ENCODE measurements at places on chromosomes 1 and 21.

- H3K27me3 ChIP-seq, result no peaks in the 10 kb centered on the region
- H3K27ac ChIP-seq, result no peak overlapping the region
- H3K36me3 ChIP-seq, result no peaks in the 10 kb centered on the region
- H3K4me3 ChIP-seq, result no peak overlapping the region
- no peak for DNase-seq
Measured at GRCh38 chr1:15195420-15196052, 42.0 kb downstream of the TMEM51 start.

- H3K27ac ChIP-seq, result no peak overlapping the region
- H3K36me3 ChIP-seq, result peaks cover 5% of the 10 kb centered on the region
- H3K27me3 ChIP-seq, result no peaks in the 10 kb centered on the region
- H3K4me1 ChIP-seq, result peaks cover 47% of the 10 kb centered on the region
- H3K4me3 ChIP-seq, result no peak overlapping the region
Measured at GRCh38 chr1:1305300-1306069, 2.2 kb downstream of the ACAP3 start.

DNA sequence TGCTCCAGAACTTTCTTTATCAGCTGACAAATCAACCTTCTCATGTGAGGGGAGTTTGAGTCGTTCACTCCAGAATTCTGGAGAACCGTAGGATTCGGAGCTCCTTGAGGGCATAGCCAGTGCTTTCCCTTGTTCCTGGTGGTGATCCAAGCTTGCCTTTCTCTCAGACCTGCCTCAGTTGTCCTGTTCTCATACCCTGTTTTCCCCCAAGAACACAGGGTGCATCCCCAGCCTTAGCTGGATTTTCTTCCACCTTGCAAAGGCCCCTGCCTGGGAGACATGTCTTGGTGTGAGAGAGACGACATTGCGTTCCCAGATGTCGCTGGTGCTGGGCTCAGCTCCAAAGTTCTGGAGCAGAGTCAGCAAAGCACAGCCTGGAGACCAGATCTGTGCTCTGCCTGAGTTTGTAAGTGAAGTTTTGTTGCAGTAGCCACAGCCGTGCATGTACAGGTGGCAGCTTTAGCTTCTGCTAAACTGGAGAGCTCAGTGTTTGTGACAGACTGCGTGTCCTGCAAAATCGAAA lies 40.0 kb downstream of the ABCG1 start:
- H3K36me3 ChIP-seq, result no peaks in the 10 kb centered on the region
- DNase-seq, result no peak
- H3K4me1 ChIP-seq, result peaks cover 29% of the 10 kb centered on the region
- H3K27ac ChIP-seq, result no peak overlapping the region
- H3K4me3 ChIP-seq, result no peak overlapping the region
- H3K27me3 ChIP-seq, result no peaks in the 10 kb centered on the region

DNA sequence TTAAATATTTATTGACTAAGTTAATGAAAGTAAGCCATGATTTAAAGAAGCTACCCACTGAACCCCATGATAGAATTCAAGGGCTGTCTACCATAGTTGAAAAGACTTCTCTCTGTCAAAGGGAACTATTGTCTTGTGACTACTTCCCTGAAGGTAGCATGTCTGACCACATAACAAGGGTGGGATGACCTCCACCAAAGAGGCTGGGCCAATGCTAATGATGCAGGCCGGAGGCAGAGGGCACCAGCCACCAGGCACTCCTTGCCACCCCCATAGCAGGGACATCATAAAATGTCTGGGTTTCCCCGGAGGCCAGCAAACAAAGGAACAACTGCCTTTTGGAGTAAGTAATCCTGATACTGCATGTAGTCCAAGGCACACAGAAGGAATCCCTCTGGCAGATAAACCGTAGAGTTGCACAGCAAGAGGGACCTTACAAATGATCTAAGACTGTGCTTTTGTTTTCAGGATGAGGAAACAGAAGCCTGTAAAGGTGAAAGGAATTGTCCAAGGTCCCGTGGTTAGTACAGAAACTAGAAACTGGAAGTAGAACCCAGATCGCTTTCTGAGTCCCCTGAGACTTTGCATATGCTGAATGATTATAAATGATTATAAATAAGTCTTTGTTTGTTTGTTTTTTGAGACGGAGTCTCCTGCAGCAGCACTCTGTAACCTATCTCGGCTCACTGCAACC lies 33.5 kb upstream of the ITPKB start:
- no peak for DNase-seq
- no peaks in the 10 kb centered on the region for H3K27me3 ChIP-seq
- H3K4me3 ChIP-seq, result no peak overlapping the region
- no peaks in the 10 kb centered on the region for H3K36me3 ChIP-seq
- H3K4me1 ChIP-seq, result peaks cover 3% of the 10 kb centered on the region

DNA sequence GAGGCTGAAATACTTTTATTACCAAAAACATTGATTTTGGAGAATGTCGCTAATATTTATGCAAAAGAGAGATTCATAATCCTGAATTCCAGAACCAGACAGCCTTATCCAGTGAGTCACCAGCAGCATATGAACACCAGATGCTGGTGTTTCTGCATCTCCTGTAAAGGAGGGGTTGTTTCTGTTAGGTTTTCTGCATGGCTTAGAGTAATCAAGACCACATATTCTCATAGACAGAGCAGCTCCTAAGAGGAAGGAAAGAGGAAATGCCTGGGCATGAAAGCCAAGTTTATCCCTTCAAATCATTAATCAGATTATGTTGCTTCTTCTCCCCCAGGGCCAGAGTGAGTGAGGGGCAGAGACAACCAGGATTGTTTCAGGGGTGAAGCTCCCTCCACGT lies 86.2 kb downstream of the NGF start:
- no peak overlapping the region for H3K4me3 ChIP-seq
- no peaks in the 10 kb centered on the region for H3K27me3 ChIP-seq
- no peak overlapping the region for H3K27ac ChIP-seq
- no peaks in the 10 kb centered on the region for H3K4me1 ChIP-seq
- no peak for DNase-seq
- no peaks in the 10 kb centered on the region for H3K36me3 ChIP-seq

DNA sequence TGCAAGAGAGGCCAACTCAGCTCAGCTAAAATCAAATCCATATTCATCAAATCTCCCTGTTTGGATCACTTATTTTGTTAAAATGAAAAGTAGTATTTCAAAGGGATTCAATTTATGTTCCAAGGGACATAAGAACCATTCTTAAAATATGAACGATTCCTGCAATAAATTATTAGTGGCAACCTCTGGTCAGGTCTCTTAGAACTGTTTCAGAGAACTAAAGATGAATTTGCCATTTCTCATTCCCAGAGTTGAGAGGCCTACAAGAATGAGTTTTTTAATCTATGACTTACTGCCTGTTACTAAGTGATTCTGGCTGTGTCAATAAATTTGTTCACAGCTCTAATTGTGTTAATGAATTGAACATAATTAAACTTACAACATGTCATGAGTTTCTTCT lies 268.5 kb downstream of the SPATA17 start:
- no peaks in the 10 kb centered on the region for H3K4me1 ChIP-seq
- no peak overlapping the region for H3K4me3 ChIP-seq
- no peak overlapping the region for H3K27ac ChIP-seq
- no peaks in the 10 kb centered on the region for H3K36me3 ChIP-seq

DNA sequence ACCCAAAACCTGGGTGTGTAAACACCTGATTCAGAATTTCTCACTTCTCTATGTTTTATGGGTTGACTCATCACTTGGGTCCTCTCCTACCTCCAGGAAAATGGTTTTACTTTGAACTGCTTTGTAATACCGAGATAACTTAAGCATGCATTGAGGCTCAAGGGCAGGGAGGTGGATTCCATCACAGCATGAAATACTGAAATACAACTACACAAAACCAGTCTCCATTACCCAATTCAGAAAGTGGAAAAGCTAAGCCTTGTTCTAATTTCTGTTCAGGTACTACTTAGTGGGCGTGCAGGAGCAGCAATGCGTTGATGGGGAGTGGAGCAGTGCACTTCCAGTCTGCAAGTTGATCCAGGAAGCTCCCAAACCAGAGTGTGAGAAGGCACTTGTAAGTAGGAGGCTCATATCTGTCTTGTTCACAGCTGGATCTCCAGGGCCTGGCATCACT lies 6.1 kb upstream of the C4BPA start:
- no peaks in the 10 kb centered on the region for H3K36me3 ChIP-seq
- DNase-seq, result no peak
- no peak overlapping the region for H3K27ac ChIP-seq
- H3K4me3 ChIP-seq, result no peak overlapping the region
- H3K27me3 ChIP-seq, result no peaks in the 10 kb centered on the region
- H3K4me1 ChIP-seq, result no peaks in the 10 kb centered on the region

DNA sequence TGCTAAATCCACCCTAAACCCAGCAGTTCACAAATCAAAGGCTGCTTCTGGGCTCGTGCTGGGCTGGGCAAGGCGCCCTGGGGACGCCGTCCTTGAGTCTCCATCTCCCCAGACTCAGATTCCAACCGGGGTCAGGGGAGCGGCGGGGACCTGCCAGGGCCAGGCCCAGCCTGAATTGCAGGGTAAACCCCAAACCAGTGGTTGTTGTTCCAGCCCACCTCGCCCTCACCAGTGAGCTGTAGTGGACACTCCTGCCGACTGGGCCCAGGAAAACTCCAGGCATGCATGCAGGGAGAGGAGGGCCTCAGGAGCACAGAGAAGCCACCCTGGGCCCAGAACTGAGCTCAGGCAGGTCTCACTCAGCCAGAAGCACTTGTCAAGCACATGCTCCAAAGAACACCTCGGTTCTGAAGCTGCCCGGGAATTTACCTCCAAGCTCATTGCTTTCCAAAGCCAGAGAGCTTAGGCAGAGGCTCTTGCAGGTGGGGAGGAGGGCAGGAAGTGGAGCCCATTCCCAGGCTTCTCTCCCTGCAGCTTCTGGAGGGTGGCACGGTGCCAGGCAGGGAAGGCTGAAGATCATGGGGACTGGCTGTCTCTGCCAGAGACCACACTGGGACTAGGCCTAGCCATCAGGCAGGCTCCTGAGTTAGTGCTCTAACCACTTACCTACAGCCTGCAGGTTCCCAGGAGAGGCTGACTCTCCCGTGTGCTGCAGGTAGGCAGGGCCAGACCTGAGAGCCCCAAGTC lies 437.0 kb downstream of the MATN1 start:
- DNase-seq, result no peak
- no peaks in the 10 kb centered on the region for H3K27me3 ChIP-seq
- H3K27ac ChIP-seq, result no peak overlapping the region
- H3K4me1 ChIP-seq, result peaks cover 21% of the 10 kb centered on the region
- H3K36me3 ChIP-seq, result no peaks in the 10 kb centered on the region

GRCh38 chr1:203402629-203403337 lies 51.9 kb upstream of the FMOD start:
- no peaks in the 10 kb centered on the region for H3K36me3 ChIP-seq
- no peak overlapping the region for H3K27ac ChIP-seq
- no peak for DNase-seq
- H3K4me1 ChIP-seq, result no peaks in the 10 kb centered on the region
- peaks cover 2% of the 10 kb centered on the region for H3K27me3 ChIP-seq

DNA sequence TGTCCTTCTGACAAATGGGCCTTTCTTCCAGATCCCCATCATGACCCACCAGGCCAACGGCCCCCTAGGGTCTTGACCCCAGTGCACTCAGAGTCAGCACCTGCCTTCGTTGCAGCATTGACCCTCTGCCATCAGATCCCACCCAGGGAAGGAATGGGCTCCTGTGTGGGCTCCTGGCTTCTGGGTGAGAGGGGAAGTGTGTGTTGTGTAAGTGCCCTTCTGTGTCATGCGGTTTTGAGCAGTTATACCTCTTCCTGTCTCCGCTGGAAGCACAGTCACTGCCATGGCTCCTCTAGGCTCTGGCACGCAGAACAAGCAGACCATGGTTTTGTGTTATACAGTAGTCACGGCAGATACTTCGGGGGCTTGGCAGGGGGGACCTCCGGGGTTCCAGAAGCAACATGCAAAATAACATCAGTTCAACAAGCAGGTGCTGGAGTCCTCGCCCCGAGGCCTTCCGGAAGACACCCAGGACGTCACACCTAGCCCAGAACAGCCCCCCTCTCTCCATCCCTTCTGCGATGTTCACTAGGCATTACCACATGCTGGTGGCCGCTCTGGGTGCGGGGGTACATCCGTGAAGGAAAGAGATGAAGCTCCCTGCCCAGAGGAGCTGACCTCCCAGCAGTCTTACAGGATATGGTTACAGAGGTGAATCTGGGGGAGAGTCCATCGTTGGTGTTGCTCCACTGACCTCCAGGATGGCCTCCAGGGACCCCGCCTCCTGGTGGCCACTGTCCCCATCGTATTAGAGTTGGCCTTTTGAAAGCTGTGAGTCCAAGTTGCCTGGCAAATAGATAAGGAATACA lies 17.4 kb upstream of the KCNAB2 start:
- peak overlapping the region; percentile 95 for H3K27ac ChIP-seq
- H3K27me3 ChIP-seq, result no peaks in the 10 kb centered on the region
- DNase-seq, result peak; percentile 89
- peak overlapping the region; percentile 55 for H3K4me3 ChIP-seq

- no peaks in the 10 kb centered on the region for H3K27me3 ChIP-seq
- DNase-seq, result no peak
- no peak overlapping the region for H3K27ac ChIP-seq
Measured at GRCh38 chr1:174053826-174054225, 31.7 kb upstream of the RC3H1 start.
